ENCODE measurements at places on chromosomes 2 and 18.
A peak's percentile ranks its signal among the peaks of the same experiment; 100 is the strongest.

- DNase-seq: no peak
Measured at GRCh38 chr2:239251971-239252370, 148.8 kb downstream of the HDAC4 start.

GRCh38 chr2:107809835-107810234 lies 16.9 kb upstream of the RGPD4 start:
- no peak for DNase-seq

- no peak for DNase-seq
Measured at GRCh38 chr2:147538821-147539220, 306.0 kb upstream of the ACVR2A start.

DNA sequence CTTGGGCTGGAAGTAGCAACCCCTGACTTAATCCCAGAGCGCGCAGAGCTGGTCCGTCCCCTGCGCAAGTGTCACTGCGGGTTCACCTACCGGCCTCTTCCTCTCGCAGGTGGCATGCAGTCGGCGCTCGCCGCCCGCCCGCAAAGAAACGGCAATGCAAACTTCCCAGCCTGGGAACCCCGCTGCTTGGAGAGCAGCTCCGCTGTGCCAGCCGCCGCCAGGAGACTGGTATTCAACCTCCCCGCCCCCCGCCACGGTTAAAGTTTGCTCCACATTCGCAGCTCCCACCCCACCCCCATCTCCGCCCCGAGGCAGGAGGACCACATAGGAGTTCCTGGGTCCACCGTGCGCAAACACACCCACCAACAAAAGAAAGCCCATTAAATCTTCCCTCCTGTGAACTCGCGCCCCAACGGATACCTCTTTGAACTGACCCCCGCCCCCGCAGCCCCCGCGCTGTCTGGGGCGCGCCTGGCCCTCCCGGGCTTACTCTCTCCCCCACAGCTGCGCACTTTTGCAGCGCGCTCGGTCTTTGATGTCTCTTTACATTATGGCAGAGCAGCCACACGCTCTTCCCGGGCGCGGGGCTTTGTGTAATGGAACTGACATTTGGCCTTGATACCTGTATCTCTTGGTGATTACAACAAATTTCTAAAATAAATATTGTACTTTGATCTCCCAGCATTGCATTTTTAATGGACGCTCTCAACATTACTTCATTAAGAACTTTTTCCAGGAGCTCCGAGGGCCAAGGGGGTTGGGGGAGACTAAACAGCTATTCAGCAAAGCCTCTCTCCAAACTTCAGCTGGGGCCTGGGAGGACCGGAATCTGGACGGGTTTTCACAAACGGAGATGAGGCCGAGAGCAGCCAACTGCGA lies 3.1 kb upstream of the SP5 start:
- no peak for DNase-seq

DNA sequence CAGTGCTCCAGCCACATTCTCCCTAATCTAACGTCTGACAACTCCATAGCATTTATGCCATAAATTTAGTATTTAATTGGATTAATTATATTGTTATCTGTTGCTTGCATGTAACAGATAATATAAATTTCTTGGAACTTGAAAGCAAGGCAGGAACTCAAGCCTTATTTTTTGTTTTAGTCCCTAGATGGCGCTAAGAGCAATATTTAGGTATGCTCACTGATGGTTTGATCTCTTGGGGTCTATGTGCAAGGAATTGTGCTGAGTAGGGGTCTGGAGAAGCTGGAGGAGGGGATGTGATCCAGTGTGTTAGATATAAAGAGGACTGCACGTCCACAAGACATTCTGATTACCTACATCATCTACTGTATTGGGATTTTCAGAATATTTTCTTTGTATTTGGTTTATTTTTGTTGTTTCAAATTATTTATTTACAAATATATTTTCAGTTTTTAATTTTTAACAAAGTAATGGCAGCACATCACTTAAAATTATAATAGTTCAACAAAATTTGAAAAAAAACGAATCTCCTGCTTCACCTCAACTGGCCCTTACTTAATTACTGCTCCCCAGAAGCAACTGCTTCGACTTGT lies 32.8 kb downstream of the KATNAL2 start:
- DNase-seq: peak; percentile 27

- no peak for DNase-seq
Measured at GRCh38 chr2:167708998-167709397, 538.4 kb downstream of the STK39 start.

Measured in suppressor macrophage (primary cell).